ENCODE measurements at places on chromosomes 5 and 9.

DNA sequence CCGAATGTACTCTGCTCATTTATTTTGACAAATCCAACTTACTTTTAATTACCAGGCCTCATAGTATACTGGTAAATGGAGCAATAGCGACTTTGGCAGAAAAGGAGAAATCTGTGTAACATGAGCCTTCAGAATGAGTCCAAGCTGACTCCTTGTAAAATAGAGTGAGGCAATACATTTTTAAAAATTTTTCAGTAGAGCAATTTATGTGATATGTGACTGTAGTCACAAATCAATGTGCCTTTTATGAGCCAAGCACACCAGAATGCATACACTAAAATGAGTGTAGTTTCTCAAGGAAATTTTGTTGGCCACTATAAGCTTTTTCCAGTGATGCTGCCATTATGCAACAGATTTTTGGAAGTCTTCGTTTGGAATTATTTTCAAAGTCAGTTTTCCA is 73.8 kb downstream of the SNCAIP start:
- DNase-seq = no peak

- DNase-seq = no peak
These were observed 32.2 kb downstream of the IRX4 start for GRCh38 chr5:1850324-1851154.

DNA sequence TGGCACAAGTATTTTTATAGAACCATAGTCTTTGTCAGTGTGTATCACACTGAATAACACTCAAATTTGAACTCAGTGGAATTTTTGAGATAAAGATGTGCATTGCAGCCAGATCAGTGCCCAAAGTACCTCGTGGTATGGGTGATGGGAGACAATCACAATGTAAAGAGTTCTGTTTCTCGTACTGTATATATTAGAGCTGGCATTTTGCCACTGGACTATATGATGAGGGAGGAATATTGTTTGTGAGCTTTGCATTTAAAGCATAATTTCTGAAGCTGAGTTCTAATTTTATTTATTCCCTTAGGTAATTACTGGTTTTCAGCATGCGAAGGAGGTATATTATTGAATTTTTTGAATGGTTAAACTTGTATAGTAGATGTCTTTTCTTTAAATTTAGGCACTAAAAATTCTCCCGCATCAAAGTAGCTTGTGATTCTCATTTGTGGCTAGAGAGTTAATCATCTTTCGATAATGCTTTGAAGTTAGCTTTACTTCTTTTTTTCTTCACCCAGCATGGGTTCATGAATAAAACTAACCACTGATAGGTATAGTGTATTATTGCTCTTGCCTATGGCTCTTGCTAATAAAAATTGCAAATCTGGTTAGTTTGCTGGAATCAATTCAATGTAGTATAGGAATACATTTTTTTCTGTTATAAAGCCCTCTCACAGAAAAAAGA is 43.1 kb downstream of the PAM start:
- DNase-seq = no peak

DNA sequence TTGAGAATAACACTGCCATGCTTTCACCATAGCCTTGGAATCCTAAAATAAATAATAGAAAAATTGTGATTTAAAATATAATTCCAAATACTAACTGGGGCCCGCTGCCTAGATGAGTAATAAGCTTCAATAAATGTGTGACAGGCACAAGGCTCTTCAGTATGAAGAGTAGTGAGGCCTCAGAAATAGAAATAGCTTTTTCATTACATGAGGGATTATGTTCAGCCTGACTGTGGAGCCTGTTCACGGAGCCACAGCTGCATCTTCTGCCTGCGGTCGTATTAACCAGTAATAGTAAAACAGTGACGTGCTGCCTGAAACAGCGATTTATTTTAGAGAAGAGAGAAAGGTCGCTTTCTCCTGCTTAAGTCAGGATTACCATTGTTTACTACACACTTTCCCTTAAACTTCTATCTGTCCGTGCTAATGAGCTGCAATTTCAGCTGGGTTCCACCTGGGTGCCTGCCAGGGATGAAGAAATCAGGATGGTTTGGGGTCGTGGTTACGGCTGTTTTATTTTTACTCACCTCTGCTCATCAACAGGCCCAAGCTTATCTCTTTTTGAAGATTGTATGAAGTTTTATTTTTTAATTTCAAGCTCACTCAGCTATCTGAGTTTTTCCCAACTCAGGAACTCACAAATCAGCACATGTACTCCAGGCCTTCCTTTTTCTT is 284.9 kb upstream of the WWC1 start:
- DNase-seq = no peak

- no peak for DNase-seq
These were observed 13.1 kb downstream of the MIER3 start for GRCh38 chr5:56938858-56939257.

DNA sequence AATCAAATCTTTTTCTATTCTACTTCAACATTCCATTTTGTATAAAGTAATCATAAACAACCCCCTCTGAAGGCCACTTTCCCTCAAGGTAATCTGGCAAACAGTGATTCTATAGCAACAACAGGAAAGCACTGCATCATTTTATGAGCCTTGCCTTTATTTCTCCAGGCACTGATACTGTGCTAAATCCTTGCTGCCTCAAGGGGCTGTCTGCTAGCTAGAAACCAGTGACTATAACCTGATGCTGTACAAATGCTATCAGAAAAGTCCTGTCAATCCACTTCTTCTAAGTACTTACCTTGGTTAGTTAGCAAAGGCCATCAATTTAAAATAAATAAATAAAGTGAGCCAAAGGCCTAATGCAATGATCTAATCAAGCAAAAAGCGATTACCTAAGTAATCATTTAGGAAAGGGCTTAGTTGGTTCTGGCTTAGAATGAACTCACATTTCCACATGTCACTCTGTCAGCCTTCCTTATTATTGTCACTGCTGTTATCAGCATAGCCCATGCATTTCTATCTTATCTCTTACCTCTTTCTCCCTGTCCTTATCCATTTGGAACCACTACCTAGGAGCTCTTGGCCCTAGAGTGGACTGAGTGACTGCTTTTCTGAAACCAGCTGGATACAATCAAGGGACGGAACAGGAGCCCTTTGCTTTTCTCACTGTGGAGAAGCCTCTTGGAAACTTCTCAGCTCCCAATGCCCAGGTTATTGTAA is 246.1 kb upstream of the MEF2C start:
- no peak for DNase-seq

DNA sequence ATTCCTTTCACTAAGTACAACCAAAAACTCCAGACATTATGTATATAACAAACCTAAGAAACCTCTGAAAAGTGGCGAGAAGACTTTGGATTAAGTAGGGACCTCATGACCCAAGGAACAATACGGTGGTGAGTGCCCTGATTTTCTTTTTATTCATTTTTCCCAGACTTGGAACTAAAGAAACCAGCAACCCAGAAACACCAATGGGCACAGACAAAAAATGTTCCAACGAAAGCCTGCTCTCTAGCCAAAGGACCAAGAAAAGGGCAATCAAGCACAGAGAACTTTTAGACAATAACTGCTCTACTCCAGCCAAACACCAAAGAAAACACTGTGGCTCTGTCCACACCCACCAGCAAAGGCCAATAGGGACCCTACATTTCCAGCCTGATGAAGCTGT is 66.2 kb upstream of the SSBP2 start:
- DNase-seq = no peak

DNA sequence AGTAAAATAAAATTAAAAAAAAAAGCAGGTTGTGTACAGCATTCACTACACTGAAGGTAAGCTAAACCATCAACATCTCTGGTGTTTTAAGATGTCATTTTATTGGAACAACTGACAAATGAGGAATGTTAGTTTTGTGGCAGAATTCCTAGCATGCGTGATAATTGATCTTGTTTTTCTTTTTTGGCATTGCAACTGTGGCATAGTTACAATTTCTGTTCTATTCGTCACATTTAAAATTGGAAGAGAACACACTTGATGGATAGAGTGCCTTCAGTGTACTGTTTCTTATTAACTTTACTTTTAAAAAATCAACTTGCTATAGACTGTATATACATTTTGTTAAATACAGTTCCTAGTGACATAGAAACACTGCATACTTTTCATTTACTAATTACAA is 43.6 kb upstream of the TNFSF15 start:
- no peak for DNase-seq
